ELF-1 (cell line): ENCODE measurements at places on chromosomes 7 and 10.

GRCh38 chr7:23679898-23680413 is at the start of gene FAM221A:
FAM221A (plus strand) TSS chr7:23680199; CDS start chr7:23680219, 20 bp downstream.
- peak; percentile 92 for DNase-seq

GRCh38 chr10:89805599-89806013 is 104.2 kb downstream of the KIF20B start:
- DNase-seq: no peak

GRCh38 chr7:26599982-26600381 is 264.4 kb downstream of the SKAP2 start:
- no peak for DNase-seq

DNA sequence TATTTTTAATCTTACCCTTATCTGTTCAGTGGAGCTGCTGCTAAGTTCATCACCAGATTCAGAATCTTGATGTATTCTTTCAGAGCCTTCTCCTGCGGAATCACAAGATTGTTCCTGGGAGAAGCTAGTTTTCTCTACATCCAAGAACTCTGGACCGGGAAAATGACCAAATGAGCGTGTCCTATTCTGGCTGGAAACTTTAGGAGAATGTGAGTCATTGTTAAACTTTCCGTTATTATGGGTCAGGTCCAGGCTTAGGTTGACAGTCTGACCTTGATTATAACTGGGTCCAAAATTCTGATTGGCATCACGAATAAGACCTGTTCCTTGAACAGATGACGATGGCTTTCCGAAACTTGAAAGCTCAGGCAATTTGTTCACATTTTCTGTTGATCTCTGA is 20.5 kb downstream of the ARHGAP12 start:
- DNase-seq: no peak

- no peak for DNase-seq
Observed at GRCh38 chr10:11017000-11017569, 587 bp upstream of the CELF2 start.

DNA sequence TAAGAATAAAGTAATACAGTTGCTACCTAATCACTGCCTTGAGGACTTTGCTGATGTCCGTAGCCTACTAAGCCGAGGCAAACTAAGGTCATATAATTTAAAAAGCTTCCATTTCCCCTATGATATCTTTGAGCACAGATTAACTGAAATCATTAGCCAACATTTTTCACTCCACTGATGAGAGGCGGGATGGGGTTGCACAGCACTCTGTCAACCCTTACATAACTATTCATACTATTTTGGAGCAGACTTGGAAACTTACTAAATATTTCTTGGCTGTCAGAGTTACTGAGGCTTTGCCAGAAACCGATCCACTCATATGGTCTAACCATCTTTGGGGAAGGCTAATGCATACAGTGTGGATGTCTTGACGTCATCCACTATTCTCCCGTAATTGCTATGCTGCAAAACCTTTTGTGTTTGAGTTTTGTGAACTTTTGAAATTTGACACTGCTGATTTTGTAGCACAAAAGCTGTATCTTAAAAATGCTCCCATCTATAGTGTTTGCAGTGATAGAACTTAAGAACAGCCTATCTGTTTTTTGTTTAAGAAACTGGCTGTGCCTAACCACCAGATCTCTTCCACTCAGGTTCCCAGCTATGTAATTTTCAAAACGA is 248.7 kb downstream of the TSPAN12 start:
- DNase-seq: no peak

- no peak for DNase-seq
Observed at GRCh38 chr7:15669443-15670090, 16.9 kb downstream of the MEOX2 start.
